ENCODE measurements at places on chromosomes 2 and 18.

GRCh38 chr2:213171147-213171546, 19.7 kb upstream of the IKZF2 start:
- no peak for DNase-seq

DNA sequence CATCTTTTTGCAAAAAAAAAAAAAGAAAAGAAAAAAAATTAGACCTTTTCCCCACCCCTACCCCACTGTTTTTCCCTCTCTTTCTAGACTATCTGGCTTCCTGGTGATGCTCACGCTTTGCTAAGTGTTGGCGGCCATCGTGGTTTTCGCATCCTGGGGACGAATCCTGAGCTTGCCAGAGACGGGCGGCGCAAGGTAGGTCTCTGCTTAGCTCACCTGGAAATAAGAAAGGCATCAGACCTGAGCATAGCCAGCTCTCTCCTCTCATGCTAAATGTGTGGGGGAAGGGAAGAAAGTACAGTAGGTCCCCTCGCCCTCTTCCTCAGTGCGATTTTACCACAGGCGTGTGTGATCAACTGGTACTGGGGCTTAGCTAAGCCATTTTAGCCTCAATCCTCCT, 90.5 kb downstream of the KLHL29 start:
- no peak for DNase-seq

GRCh38 chr2:217793566-217794132, 209.1 kb downstream of the TNS1 start:
- DNase-seq, result no peak

DNA sequence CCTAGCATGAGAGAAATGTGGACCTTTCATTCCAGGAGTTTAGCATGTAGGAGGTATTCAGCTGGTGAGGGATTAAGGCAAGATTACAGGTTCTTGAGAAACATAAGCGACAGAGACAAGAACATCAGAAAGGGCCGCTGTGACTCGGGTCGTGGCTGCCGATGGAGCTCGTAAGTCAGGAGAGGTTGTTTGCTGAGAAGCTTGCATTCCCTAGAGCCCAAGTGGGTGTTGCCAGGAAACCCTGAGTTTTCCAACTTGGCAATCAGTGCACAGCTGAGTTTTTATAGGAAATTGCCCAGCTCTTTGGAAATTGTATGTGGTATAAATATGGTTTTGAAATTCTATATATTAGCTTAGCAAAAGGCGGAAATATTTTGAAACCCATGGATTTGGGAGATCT, 46.4 kb upstream of the CYP1B1 start:
- DNase-seq, result no peak

DNA sequence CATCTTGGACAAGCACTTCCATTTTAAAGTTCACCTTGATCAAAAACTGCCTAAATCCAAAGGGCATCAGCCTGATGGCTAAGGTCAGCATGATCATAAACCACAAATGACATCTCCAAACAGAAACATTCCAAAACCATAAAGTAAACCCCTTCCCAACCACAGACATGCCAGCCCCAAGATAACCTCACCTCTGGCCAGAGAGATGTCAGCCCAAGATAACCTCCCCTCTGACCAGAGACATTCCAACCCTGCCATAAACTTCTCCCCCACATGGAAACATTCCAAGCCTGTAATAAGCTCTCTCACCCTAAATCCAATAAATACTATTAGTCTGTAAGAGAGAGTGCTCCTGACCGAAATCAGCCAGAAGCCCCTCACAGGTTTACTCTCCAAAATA, 18.6 kb upstream of the MARCO start:
- DNase-seq, result no peak

DNA sequence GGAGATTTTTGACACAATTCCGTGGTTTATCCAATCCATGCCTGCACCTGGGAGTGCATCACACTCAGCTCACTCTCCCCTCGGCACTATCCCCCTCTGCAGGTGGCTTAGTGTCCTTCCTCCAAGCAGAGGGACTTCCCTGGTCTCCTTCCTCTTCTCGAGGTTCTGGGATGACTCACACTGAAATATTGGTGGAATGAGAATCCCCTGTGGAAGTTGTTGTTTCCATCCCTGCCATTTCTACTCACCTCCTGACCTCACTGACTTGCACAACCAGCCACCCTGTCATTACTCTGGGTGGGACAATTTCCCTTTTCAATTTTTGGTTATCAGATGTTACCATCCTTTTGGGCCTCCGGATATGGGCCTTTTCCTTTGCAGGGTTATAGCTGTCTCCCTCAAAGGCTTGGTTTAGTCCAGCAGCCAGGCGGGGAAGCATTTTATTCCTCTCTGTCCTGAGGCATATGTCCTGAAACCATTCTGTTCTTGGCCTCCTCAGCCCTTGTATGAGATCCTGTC, 59.9 kb downstream of the PTPRM start:
- peak; percentile 20 for DNase-seq

DNA sequence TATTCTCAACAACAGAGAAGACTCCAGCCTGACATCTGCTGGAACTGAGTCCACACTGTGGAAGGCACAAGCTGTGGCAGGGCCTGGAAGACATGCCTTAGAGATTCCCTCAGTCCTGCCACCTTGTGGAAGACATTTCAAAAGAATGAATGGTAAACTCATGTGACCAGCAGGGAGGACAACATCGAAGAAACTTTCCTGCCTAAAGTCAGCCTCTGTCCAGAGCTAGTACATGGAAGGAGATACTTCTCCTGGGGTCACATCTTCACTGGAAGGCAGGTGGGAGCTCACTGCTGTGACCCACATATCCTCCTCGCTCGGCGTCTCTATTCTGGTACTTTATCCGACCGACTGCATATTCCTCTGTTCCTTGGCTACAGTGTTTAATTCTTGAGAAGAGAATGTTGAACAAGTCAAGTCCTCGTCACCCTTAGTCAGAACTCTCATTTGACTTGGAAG, 59.5 kb downstream of the PUM2 start:
- DNase-seq, result peak; percentile 44

DNA sequence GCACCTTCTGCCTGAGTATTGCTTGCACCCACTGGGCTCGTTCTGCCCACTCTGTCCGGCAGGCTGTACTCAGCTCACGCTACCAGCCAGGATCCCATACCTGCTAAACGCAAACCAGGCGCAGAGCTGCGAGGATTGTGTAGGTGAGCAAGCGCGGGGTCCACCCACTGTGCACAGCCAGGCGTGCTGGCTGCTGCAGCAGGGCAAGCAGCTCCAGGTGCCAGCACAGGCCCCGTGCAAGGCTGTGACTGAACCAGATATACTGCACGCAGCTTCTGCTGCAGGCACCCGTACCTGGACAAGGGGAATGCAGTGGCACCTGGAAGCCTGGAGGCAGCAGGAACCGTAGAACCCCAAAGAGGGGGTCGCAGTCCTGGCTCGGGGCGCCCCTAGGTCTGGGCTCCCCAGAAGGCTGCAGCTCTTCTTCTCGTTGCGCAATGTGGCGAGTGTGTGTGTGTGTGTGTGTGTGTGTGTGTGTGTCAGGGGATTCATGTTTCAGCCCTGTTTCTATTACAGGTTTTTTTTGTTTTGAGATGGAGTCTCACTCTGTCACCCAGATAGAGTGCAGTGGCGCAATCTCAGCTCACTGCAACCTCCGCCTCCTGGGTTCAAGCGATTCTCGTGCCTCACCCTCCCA, 46.1 kb upstream of the RAB1A start:
- DNase-seq, result no peak

DNA sequence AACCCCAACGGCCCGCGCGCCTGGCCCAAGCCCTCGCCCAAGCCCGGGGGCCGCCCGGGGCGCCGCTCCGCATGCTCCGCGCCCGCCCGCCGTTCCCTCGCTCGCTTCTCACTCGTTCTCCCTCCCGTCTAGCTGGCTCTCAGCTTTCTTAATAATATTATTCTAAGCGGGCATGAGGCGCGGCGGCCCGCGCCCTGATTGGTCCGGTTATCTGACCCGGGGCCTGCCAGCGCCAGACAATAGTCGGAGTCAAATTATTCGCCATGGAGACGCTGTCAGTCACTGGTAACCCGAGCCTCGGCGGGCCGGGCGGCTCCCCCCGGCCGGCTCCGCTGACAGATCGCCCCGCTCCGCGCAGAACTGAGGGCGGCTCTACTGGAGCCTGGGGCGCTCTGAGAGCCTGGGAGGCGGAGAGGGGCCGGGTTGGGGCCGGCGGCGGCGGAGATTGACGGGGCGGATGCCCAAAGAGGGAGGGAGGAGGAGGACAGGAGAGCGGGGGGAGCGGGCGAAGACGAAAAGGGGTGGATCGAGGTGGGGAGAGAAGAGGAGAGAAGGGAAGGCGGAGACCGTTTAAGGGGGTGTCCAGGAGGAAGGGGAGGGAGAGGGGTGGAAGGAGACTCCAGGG, at the start of gene SIX2:
Gene SIX2 (minus strand): TSS at position 150 of the 625 bp plus-strand sequence. CDS start 342 bp downstream, outside the sequence.
- DNase-seq, result peak; percentile 41

- DNase-seq, result no peak
Measured at GRCh38 chr18:47677952-47678351, 252.5 kb downstream of the SMAD2 start.

Measured in AG04450 (cell line).